ENCODE measurements at places on chromosomes 6 and 20.

DNA sequence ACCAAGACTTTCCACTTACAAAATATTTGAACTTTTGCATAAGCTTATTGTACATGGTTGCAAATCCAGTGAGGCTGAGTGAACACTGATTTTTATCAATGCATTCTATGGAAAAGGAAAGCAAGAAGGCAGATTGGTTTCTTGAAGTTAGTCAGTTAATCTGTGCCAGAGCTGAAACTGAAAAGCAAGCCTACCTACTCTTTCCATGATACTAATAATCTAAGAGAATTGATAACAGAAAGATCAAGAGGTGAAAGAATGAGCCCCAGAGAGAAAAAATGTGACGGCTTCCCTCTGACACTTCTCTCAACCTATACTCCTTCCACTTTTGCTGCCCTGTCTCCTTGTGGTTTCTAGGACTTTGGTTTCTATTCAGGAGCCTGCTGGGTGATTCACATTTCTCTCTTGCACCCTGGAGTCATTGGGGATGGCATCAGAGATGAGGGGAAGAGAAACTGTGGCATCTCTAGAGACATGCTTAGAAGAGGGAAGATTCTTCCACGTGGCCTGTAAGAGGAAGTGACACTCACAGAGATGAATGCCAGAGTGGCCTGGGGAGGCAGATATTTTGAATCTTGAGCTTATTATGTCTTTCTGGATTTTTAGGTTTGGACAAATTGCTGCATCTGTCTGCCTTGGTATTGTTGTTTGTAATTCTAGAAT lies 158.6 kb upstream of the RIMS1 start:
- no peak for DNase-seq

DNA sequence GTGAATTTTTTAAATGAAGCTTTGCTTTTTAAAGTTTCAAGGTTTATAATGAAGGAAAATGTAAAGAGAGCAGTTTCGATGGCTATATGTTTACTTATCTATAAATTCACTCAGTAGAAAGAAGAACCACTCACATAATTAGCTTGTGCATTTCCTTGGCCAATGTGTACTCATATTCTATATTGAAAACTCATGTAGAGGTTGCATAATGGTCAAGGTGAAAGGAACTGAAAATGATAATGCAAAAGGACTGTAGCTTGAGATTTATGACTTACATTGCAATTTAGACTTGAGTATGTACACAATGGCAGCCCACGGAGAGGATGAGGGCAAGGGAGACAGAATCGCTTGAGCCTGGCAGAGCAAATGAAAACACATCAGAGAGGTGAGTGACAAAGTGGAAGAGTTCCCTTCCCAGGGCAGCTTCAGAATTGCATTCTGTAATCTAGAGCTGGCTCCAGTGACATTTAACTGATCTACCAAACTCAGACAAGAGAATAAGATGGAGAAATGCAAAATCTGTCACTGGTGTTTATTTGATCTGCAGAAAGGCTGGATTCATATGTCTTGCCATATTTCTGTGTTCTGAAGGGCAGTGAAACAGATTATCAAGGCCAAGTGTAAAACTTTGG lies 191.8 kb downstream of the TMEM200A start:
- no peak for DNase-seq

- no peak for DNase-seq
Observed at GRCh38 chr6:131197716-131198115, 62.4 kb downstream of the AKAP7 start.

- DNase-seq = no peak
Observed at GRCh38 chr6:154157082-154157481, 118.0 kb downstream of the OPRM1 start.

GRCh38 chr20:34347571-34347970 lies 15.5 kb upstream of the ITCH start:
- DNase-seq = no peak
